Bladder microvascular endothelial cell (primary cell): ENCODE measurements at places on chromosomes 3 and 15. TPM values are rescaled to one million over a fixed set of nuclear protein-coding genes. Genes with fewer than 3 reads are reported as not detected.

The TAGLN3 gene
- total RNA-seq = 0.13 TPM in 1 of 2 replicates, not detected in the other

The DUOX1 gene
- total RNA-seq = not detected in 2 replicates

The ST3GAL6 gene
- total RNA-seq = 6.0 and 21.9 TPM in 2 replicates

The IQCF2 gene
- total RNA-seq = not detected in 2 replicates

The ITPKA gene
- 0.16 and 0.57 TPM in 2 replicates for total RNA-seq
